Uterus (tissue), 4 donors: ENCODE measurements at places on chromosomes 7 and 10. TPM values are rescaled to one million over a fixed set of nuclear protein-coding genes. Genes with fewer than 3 reads are reported as not detected.

DNA sequence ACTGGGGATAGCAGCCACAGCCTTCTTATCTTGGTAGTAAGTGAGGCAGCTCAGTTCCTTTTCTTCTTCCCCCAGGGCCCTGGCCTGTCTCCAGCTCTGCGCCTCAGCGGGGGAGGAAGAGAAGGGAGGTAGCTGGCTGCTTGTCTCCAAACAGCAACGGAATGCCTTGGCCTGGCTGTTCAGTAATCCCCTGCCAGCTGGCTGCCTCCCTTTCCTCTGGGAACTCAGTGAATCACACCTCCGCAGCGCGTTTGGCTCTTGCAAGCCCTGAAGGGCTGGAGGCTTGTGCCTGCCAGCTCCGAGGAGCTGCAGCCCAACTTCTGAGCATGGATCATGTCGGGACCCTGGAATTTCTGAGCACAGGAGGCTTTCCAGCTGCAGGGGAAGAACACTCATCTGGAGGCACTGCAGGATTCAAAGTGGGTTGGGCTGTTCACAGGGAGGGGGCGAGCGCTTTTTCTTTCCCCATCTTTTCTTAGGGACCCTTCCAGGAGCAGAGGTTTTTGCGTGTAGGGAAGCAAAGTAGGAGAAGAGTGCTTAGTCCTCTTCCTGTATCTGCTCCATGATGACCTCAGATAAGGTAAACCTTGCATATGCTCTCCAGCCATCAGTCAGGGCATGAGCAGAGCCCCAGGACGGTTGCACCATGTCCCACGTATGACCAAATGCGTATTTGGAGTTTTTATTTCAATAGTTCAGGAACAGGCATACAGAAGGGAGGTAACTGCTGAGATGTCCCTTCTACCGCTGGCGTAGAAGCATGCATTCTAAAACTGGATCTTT lies 253.2 kb upstream of the INHBA start:
- H3K27me3 ChIP-seq, result no peaks in the 10 kb centered on the region
- peaks cover 6% of the 10 kb centered on the region for H3K4me1 ChIP-seq
- peak overlapping the region; percentile 41 for H3K27ac ChIP-seq
- H3K4me3 ChIP-seq, result no peak overlapping the region
- H3K36me3 ChIP-seq, result no peaks in the 10 kb centered on the region

GRCh38 chr7:102155821-102156441 lies 130.7 kb upstream of the SH2B2 start:
- no peak for DNase-seq
- peaks cover 5% of the 10 kb centered on the region for H3K4me1 ChIP-seq
- H3K27me3 ChIP-seq, result no peaks in the 10 kb centered on the region
- no peaks in the 10 kb centered on the region for H3K36me3 ChIP-seq
- H3K4me3 ChIP-seq, result no peak overlapping the region

DNA sequence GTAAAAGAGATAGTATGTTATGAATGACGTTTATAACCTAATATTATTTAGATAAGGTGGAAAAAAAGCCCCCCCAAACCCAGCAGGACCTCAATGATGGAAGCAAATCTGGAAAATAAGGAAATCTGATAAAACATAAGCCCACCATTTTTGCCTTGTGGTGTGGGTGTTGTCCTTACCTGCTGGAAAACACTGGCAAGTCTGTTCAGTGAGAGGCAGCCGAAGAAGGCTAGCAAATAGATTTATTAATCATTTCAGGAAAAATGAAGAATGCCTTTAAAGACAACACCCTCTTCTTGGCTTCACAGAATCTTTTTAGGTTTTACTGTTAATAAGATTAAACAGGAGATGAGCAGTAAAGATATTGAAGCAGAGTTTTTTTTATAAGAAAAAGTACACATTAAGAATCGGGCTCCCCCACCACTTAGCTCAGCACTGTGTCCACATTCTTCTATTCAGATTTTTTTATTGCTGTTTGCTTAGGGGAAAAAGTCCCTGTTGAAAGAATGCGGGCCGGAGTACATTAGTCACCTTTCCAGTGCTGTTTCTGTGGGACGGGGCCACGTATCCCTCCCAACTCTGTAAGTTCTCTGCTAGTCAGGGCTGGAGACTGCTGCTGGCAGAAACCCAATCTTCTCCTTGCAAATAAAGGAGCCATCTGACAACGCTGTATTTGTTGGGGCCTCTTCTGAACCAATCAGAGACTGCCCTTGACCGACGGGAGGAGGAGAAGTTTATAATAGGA lies 104.1 kb downstream of the EVX1 start:
- peak overlapping the region; percentile 52 for H3K27ac ChIP-seq
- H3K4me3 ChIP-seq, result no peak overlapping the region
- H3K36me3 ChIP-seq, result no peaks in the 10 kb centered on the region
- DNase-seq, result peak; percentile 71
- no peaks in the 10 kb centered on the region for H3K27me3 ChIP-seq
- H3K4me1 ChIP-seq, result no peaks in the 10 kb centered on the region

- H3K36me3 ChIP-seq, result no peaks in the 10 kb centered on the region
- H3K27ac ChIP-seq, result peak overlapping the region; percentile 94
- peak; percentile 39 for DNase-seq
- H3K4me3 ChIP-seq, result peak overlapping the region; percentile 76
- H3K4me1 ChIP-seq, result peaks cover 7% of the 10 kb centered on the region
Observed at GRCh38 chr7:12210179-12211053, 678 bp upstream of the TMEM106B start.

PRSS1 gene
- 1.0 TPM for total RNA-seq
